Right renal cortex interstitium (tissue), 3 donors: ENCODE measurements at places on chromosomes 5 and 9.

GRCh38 chr5:78591138-78591612 is 57.4 kb downstream of the LHFPL2 start:
- DNase-seq: no peak

GRCh38 chr5:143304836-143305475 is 98.5 kb downstream of the NR3C1 start:
- DNase-seq: no peak

DNA sequence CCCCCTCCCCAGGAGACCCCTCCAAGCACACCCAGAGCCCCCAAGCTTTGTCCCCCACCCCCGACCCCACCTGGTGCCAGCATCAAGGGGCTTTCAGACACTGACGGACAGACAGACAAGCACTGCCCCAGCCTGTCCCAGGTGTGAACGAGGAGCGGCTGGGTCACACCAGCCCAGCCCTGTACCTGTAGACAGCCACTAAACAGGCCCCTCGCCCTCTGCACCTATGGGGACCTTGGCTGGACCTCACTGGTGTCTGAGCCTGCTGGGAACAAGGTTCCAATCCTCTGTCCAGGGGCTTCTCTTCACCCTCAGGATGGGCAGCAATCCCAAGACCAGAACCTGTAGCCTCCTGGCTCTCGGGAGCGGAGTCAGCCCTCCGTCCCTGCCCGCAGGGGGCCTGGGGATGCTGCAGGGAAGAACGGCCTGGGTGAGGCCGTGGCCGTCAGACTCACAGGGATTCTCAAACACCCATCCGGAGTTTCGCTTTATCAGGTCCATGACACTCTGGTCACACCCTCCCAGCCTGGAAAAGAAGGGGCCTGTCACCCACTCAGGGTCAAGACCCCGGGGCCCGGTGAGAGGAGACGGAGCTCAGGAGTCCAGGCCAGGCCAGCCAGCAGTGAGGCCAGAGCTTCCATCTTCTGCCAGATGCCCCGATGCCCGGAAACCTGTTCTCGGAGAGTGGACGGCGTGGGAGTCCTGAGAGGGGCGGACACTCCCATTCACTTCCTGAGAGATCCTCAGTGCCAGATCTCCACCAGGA is 2.8 kb downstream of the LCN6 start:
- DNase-seq: no peak

- no peak for DNase-seq
These were observed 14.1 kb downstream of the ADRB2 start for GRCh38 chr5:148840531-148840930.

GRCh38 chr5:55036477-55036876 is 12.4 kb downstream of the GZMK start:
- no peak for DNase-seq

DNA sequence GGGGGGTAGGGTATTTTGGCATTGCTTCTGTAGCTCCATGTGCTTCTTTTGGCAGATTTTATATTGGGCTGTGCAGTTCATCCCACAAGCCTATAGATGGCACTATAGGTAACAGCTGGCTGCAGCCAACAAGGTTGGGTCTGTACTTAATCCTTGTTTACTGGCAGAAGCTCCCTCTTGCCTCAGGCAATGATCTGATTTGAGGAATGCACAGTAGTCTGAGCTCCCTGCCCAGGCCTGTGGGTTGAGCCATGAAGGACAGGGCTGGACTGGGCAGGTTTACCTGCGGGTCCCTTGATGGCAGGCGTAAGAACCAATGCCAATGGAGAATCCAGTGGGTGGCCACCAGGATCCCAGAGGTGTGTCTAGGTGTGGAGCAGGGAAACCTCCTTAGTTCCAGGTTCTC is 11.7 kb upstream of the OR1J2 start:
- DNase-seq: peak; percentile 2

GRCh38 chr5:117869596-117869995 is 1118.8 kb downstream of the DTWD2 start:
- DNase-seq: no peak

GRCh38 chr5:132674671-132675506 is 1.1 kb downstream of the IL4 start:
- DNase-seq: no peak

DNA sequence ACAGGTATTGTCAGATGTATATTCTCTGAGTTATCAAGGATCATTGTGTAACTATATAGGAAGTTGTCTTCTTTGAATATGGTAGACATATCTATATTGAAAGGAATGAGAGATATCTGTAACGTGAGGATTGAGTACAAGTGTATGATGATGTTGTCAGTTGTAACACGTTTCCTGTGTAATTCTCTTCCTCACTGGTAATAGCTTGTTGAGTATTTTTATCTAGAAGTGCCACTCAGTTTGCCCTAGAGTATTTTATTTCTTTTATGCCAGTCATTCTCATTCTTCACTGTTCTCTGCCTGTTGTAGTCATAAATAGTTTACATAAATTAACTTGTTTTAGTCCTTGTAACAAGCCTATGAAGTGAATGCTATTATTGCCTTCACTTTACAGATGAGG is 172.1 kb downstream of the BAAT start:
- no peak for DNase-seq

DNA sequence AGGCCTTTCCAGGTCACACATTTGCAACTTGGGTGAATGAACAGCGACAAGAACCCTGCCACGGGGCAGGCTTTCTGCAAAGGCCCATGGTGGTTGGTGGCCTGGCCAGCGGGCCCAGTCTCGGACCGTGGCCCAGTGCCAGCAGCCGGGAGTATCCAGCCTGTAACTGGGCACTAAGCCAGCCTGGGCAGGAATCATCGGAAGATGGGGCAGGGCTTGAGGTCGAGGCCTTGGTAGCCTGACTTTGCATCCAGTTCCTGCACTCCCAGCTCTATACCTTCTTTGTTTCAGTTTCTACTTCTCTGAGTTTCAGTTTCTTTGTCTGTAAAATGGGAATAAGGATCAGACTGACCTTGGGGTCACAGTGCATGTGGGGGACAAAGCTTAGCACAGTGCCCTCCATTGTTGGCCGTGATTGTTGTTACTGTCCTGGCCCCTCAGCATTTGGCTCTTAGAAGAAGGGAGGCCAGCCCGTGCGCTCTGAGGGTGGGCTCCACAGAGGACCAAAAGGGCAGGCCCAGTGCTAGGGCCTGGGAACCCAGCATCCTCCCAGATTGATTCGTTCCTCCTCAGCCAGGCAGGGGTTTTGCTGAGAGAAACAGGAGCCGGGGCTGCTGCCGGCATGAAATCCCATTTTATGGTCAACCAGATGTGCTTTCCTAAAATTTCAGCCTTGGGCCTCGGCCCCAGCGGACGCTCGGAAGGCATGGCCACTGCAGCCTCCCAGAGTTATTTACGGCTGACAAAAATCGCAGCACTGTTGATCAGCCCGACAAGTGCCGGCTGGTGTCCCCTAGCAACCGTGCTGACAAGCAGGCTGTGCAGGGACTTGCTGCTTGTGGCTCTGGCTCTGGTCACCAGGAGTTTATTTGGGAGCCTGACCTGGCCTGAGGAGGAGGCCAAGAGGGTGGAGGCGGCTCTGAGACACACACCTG is 43.6 kb downstream of the JADE2 start:
- DNase-seq: no peak

GRCh38 chr9:134136118-134136995 is 475 bp downstream of the WDR5 start:
- DNase-seq: no peak

DNA sequence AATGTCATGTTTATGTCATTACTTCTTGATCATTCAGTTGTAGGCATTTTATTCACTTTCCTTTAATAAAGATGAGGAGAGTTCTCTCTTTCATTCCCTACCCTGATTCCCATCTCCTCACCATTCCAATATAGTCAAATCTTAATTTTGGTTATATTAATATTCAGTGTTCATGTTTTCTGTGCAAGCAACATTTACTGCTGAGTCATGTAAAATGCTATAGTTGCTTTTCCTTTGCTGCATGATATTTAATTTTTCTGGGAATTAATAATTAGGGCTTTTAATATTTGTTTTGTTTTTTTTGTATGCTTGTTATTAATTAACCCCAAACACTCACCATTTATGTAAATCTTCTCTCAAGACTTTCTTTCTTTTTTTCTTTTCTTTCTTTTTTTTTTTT is 18.5 kb downstream of the POU4F3 start:
- no peak for DNase-seq
